ENCODE measurements at places on chromosomes 11 and 22.

DNA sequence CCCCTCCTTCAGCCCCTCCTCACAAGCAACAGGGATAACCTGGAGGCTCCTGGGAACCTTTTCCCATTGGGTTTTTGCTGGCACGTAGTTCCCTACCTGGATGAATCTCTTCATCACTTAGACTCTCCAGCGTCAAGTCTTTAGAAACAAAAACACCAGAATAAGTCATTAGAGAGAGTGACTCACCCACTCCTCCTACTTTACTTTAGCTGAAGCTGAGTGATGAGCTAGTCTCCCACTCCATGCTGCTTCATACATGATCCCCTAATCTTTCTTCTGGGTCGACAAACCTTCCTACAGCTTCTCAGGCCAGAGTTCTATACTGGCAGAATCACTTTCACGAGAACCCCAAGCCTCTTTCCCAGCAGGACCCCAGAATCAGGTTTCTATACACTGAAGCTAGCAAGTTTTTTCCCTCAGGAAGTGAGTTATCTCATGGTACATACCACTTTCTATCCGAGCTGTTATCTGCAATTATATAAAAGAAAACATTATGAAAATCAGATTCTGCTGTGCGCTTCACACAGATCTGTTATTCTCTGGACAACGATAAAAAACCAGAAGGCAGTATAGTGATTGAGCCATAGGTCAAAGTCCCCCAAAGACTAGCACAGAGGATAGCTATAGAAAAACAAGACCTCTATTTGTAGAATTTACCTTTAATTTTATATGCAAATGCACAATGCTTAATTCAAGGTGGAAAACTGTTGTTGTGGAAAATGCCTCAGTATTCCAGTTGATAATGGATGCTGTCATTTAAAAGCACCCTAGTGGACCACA lies 18.7 kb downstream of the DRICH1 start:
- no peak for DNase-seq

DNA sequence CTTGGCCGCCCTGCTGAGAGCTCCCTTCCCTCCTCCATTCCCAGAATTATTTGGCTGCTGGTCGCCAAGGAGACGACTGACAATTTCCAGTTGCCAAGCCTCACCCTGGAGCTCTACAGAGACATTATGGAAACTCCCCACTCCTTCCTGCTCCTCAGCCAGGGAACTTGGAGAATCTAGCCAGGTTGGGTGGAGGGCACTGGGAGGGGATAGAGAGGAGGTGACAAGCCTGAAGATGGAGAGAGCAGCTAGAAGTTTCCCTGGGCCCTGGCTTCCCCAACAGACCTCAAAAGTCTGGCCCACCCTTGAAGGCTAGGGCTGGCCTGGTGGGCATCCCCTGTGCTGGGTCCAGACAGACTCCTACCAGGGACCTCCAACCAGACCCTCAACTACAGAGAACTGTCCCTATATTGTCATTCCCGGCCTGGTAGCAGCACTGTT lies 6.7 kb upstream of the VSIG10L2 start:
- DNase-seq, result no peak

DNA sequence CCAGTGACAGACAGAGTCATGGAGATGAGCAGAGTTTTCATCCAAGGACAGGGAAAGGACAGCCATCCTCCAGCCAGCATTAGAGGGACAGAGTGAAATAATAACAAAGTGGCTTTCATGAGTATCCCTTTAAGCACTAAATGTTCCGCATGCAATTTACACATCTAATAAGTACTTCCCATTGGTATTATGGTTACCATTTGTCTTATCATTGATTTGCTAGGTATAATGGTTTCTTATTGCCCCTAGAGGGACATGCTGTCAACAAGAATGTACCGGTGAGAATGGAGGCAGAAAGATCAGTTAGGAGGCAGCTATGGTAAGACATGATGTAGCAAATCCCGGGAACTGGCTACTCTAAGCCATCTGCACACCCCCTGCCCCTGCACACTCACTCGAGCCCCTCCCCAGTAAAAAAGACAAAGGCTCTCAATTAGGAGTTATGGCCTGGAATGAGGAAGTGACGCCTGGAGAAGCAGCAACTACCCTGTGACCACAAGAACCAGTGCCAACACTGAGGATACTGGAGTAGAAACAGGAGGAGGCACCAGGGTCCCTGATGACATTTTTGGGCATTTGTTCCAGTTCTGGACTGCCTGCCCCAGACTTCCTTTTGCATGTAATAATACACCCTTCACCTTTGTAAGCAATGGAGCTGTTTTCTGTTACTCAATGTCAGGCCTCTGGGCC lies 30.2 kb upstream of the HMGXB4 start:
- no peak for DNase-seq

DNA sequence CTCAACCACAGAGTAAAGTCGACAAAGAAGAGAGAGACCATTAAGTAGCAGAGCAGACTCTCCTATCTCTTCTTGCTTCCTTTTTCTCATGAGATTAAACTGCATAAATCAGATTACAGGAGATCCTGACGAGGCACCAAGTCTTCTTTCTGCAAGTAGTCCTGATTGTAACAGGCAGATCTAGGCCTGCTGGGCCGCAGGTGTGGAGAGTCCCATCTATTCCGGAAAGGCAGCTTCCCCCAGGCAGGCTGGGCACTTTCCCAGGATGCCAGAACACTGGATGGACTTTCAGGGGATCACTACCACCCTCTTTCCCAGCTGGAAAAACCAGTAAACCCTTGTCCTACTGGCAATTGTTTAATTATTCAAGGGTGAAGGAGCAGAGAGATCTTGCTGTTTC lies 173.0 kb upstream of the CADM1 start:
- DNase-seq, result no peak

- DNase-seq, result no peak
Measured at GRCh38 chr11:117950993-117951961, 22.1 kb upstream of the TMPRSS13 start.

- DNase-seq, result no peak
Measured at GRCh38 chr11:95659088-95659487, 130.5 kb downstream of the FAM76B start.

DNA sequence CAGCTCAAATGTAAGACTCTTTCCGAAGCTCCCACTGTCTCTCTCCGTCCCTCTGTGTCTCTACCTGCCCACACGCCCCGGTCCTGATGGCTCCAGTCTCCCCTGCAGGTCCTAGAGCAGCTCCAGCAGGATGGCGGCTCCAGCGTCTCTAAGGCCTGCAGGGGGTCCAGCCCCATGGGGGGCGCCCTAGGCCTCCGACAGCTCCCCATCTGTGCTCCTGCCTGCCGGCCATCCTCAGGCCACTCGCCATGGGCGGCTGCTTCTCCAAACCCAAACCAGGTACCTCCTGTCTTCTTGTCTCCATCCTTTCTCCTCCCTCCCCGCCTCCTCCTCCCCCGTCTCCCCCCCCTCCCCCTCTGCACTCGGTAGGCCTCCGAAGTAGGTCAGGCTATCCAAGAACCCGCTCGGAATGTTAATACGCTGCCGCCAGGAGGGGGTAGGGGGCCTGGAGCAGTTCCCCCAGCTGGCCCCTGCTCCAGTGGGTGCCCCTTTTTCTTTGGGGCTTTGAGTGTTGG lies 699 bp downstream of the AIFM3 start:
- DNase-seq, result no peak

DNA sequence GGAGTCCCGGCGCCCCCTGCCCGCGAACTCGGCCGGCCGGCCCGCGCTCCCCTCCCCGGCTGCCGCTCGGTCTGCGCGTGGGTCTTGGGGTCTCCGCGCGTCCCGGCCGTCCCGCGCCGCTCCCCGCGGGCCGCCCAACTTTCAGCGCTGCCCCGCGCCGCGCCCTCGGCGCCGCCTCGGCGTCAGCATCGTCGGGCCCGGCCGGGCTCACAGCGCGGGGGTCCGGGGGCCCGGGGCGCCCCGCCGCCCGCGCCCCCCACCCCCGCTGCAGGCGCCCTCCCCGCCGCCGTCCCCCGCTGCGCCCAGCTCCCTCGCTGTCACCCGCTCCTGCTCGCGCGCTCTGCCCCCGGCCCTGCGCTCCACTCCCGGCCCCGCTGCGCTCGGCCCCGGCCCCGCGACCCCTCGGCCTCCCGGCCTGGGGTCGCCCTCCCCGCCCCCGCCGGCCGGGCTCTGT lies at the start of gene KCNJ4:
TSS of gene KCNJ4 (minus strand) at position 124 of the 454 bp plus-strand sequence. CDS start 27,067 bp downstream, outside the sequence.
- no peak for DNase-seq

DNA sequence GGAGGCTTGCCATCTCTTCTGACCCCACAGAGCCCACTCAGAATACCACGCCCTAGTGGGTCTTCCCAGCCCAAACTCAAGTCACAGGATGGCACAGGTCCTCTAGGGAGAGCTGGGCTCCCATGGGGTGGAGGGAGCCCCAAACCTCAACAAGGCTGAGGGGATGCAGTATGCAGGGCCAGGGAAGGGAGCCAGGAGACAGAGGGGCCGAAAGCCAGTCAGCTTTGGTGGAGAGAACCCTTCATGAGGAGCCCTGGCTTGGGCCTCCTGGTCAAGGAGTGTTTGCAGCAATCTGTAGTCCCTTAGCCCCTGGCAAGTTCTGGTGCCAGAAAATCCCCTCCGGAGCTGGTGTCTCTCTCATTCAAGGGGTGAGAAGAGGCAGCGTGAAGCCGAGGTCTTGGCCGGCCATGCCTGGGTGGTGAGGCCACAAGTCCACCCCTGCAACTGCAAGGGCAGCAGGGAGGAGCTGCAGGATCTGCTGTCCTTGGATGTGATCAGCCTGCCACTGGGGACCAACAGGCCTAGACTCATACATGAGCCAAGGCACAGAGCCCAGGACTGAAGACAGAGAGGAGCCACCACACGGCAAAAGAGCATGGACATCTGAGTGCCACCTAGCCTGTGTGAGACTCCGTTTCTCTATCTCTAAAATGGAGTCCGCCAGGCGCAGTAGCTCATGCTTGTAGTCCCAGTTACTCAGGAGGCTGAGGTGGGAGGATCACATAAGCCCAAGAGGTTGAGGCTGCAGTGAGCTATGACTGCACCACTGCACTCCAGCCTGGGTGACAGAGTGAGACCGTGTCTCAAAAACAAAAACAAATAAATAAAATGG lies 24.1 kb downstream of the NEAT1 start:
- DNase-seq, result no peak

GRCh38 chr11:43984519-43985385 lies 42.3 kb downstream of the C11orf96 start:
- DNase-seq, result no peak

DNA sequence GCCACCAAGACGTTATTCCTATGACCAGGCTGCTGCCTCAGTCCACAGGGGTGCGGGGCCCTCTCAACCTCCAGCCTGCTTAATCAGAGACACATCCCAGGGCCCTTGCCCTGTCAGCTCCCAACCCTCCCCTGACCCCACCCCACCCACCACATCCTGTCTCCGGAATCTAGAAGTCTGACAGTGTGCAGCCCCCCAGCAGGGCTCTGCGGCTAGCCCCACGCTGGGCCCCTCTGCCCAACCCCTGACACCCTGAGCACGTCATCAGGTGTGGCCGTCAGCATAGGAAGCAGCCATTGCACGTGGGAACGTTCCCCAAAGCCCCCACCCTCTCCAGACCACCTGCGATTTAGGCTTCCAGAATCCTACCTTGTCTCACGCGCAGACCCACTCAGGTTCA lies 34.3 kb upstream of the IGSF9B start:
- no peak for DNase-seq

- no peak for DNase-seq
Measured at GRCh38 chr11:46727952-46728658, 9.1 kb downstream of the F2 start.

GRCh38 chr11:59555601-59556114 lies 44.3 kb downstream of the OR4D9 start:
- no peak for DNase-seq

DNA sequence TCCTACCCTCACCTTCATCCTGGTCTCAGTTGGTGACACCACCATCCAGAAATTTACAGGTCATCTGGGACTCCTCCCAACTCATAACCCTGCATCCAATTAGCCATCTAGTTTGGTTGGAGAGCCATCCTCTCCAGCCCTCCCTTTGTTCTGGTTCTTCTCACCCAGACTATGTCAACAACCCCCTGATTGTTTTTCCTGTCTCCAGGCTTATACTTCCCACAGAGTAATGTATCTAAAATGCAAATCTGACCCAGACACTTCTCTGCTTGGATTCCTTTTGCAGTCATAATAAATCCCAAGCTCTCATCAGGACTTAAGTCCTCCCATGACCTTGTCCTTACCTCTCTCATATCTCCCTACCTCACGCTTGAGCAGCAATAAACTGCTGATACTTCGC lies 3.0 kb downstream of the TTC12 start:
- DNase-seq, result no peak

DNA sequence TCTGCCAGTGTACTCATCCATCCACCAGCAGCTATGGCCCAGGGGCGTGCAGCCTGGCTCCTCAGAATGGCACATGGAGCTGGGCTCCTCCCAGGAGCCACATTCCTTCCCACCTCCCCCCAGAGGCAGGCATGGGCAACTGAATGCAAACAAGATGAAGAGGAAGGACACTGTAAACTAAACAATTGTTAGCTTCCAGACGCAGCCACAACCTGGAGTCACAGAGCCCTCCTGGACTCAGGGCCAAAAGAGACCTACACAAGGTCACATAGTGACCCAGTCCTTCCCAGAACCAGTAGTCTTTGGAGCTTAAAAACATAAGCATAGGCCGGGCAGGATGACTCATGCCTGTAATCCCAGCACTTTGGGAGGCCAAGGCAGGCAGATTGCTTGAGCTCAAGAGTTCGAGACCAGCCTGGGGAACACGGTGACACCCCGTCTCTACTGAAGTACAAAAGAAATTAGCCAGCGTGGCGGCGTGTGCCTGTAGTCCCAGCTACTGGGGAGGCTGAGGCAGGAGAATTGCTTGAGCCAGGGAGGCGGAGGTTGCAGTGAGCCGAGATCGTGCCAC lies 30.7 kb upstream of the CLDN5 start:
- DNase-seq, result no peak

- no peak for DNase-seq
Measured at GRCh38 chr11:111417766-111418435, 38.8 kb upstream of the POU2AF1 start.

- peak; percentile 74 for DNase-seq
Measured at GRCh38 chr22:37282385-37282677, at the start of gene CYTH4. TSS of gene CYTH4 (plus strand) at chr22:37282508. CDS start at chr22:37282570, 62 bp downstream.

DNA sequence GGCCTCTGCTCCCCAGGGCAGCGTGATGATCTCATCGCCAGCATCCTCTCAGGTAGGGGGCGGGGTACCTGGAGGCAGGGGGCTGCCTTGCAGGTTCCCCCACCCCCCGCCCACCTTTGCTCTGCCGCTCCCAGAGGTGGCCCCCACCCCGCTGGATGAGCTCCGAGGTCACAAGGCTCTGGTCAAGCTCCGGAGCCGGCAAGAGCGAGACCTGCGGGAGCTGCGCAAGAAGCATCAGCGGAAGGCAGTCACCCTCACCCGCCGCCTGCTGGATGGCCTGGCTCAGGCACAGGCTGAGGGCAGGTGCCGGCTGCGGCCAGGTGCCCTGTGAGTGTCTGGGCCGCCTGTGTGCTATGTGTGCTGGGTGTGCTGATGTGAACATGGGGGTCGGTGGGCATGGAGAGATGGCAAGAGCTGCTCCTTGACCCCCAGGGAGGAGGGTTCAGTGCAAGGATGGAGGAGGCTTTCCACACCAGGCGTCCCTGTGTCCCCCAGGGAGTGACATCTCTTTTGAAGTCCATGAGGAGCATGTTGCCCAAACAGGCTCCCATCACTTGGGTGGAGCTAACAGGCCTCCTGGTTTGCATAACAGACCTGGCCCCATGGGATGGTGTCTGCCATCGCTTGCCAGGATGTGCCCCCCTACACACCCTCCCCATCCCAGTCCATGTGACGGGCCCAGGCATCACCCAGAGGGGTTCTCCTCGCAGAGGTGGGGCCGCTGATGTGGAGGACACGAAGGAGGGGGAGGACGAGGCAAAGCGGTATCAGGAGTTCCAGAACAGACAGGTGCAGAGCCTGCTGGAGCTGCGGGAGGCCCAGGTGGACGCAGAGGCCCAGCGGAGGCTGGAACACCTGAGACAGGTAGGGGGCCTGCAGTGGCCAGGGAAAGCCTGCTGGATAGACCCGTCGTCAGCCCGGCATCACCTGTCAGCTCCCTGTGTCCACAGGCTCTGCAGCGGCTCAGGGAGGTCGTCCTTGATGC lies 14.1 kb downstream of the PLCB3 start:
- no peak for DNase-seq

- DNase-seq, result no peak
Measured at GRCh38 chr11:15346907-15347306, 232.2 kb downstream of the INSC start.

Measured in activated CD4-positive, CD25-positive, alpha-beta regulatory T cell treated with anti-CD3 and anti-CD28 coated beads, Interleukin-2, amount 50 U/mL, for 72 hours (primary cell).